ENCODE measurements at places on chromosomes 7 and 10. TPM values are rescaled to one million over a fixed set of nuclear protein-coding genes. Genes with fewer than 3 reads are reported as not detected.

- no peak for DNase-seq
Observed at GRCh38 chr10:43258562-43259212, 8.2 kb downstream of the RASGEF1A start.

DNA sequence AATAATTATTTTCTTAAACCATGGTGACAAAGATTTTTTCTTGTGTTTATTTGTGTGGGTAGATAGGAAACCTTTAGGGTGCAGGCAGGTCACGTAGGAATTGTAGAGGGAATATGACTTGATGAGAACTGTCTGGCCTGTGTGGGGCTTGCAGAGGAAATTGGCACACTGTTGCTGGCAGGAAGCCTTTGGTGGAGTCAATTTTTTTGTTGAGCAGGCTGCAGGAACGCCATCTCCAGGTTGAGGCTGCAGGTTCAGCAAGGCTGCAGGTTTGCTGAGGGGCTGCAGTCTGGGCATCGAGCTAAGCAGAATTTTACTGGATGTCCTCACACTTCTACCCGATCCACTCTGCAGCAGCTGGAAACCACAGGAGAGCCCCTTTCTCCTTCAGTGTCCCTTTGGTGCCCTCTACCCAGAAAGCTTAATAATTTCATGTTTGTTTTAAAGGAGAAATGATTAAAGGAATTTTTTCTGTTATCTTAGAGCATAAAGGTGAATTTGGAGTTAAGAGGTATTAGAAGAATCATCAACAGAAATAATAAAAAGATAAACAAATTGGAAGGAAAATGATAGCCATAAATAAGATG is 37.0 kb downstream of the TBC1D12 start:
- DNase-seq: peak; percentile 5

DNA sequence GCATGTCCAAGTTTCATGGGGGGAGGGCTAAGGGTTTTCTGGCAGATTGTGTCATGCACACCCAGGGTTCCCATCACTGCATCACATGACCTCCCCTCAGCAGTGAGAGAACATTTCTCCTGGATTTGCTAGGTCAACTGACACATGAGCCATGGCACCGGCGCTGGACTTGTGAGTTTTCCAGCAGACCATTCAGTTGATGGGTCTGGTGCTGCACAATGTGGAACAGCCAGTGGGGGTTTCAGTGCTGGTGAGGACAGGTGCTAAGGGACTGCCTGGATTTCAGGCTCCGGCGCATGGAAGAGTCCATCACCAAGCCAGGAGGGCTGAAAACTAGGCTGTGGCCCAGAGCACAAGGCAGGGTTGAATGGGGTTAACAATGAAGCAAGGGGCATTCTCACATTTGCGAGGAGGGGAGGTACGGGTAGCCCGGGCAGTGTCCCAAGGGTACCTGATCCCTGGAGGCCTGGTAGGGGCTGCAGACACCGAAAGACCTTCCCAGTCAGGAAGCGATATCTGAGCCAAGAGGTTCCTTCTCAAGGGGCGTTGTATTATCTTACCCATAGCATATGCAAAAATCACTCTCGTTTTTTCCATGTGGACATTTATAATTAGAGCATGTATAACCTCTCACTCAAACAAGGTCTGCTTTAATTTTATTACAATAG is 203.0 kb downstream of the TNS3 start:
- DNase-seq: no peak

DNA sequence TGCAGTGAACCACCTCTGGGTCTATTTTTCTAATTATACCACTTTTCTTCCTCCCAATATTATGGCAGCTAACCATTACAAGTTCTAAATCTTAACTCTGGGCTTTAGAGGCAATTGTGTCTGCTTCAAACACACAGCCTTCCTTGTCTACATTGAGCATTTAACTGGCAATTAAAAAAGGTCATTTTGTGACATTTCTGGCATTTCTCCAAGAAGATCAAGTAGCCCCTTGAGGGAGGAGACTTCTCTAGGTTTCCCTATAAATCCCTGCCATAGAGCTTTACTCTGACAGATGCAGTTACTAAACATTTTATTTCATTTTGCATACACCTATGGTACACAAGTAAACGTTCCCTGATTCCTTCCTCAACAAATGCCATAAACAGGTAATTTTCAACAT is 33.4 kb upstream of the FAM133B start:
- DNase-seq: no peak

The DENND2A gene
- 26.9 TPM for total RNA-seq

- no peak for DNase-seq
Observed at GRCh38 chr7:151786241-151786640, 90.7 kb downstream of the PRKAG2 start.

- DNase-seq: no peak
Observed at GRCh38 chr7:51126324-51126723, 190.3 kb downstream of the COBL start.

The TAS2R16 gene
- total RNA-seq: not detected

- DNase-seq: no peak
Observed at GRCh38 chr7:20737840-20738448, 48.7 kb downstream of the SP8 start.

DNA sequence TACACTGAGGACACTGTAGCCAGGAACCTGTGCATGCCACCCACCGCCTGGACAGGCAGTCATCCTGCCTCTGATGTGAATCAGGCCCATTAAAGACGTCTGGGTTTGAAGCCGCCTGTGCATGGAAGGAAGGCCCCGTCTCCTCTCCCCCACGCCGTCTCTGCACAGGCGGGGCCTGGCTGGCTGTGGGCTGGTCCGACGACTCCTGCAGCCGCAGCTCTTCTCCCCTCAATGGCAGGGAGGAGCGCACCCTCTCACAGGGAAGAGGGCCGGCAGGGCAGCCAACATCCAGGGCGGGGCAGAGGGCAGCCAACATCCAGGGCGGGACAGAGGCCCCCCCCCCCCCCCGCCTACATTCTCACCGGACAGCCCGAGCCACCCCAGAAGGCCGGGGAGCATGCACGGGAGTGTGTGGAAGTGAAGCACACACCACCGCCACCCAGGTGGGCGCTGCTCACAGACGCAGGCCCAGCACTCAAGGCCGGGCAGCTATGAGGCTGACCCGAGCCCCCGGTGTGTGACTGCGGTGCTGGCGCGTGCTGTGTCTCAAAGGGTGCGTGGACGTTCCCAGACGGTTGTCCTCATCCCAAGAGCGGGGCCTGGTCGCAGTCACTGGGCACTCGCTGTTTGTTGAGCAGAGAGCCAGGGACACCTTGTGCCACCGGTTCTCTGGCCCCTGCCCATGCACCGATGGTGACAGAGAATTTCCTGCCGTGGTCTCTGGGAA is 19.1 kb downstream of the DPYSL4 start:
- no peak for DNase-seq

DNA sequence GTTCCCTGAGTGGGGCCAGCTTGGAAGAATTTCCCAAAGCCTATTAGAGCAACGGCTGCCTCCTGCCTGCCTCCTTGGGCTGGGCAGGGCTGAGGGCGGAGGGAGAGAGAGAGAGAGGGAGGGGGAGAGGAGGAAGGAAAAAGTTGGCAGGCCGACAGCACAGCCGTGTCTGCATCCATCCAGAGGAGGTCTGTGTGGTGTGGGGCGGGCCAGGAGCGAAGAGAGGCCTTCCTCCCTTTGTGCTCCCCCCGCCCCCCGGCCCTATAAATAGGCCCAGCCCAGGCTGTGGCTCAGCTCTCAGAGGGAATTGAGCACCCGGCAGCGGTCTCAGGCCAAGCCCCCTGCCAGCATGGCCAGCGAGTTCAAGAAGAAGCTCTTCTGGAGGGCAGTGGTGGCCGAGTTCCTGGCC is at the start of gene AQP1:
Gene AQP1 (plus strand): TSS at position 293 of the 409 bp plus-strand sequence. CDS start 57 bp downstream, at position 350.
- peak; percentile 73 for DNase-seq

- peak; percentile 98 for DNase-seq
Observed at GRCh38 chr10:121096617-121097431, 245.7 kb downstream of the WDR11 start.

DNA sequence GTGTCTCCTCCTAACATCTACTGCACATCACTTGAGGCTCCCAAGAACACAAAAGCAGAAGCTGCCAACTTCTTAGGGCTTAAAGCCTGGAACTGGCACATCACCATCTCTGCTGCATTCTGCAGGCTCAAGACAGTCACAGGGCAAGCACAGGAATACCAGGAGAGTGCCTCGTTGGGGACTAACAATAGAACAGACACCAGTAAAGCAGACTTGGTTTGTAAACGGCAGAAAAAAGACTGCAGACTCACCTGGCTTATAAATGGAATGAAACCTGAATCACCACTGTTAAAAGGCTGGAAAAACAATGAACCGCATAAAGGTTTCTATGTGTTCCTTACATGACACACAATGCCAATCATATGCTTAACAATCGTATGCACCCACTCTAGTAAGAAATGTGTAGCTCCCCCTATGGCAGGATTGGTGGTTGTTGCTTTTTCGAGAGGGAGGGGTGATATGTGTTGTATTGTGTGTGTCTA is 12.8 kb downstream of the RHEB start:
- DNase-seq: no peak

GRCh38 chr7:4003503-4003902 is 678.6 kb upstream of the FOXK1 start:
- DNase-seq: no peak

The SHTN1 gene
- 3.4 TPM for total RNA-seq

DNA sequence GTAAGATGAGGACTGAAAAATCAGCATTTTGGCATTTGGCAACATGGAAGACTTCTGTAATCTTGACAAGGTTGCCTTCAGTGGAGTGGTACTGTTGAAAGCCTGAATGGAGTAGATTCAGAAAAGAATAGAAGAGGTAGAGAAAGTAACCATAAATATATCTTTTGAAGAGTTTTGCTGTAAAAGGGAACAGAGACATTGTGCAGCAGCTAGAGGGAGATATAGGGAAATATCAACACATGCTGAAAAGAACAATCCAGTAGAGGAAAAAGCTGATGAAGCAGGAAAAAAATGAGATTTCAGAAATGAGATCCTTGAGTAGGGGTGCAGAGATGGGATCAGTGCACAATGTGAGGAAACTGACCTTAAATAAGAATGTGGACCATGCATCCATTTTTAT is 60.0 kb downstream of the RAPGEF5 start:
- no peak for DNase-seq

The CEP55 gene
- 132 TPM for total RNA-seq
